Esophagus squamous epithelium (tissue), 5 donors: ENCODE measurements at places on chromosomes 11 and 22.
A peak's percentile ranks its signal among the peaks of the same experiment; 100 is the strongest.

DNA sequence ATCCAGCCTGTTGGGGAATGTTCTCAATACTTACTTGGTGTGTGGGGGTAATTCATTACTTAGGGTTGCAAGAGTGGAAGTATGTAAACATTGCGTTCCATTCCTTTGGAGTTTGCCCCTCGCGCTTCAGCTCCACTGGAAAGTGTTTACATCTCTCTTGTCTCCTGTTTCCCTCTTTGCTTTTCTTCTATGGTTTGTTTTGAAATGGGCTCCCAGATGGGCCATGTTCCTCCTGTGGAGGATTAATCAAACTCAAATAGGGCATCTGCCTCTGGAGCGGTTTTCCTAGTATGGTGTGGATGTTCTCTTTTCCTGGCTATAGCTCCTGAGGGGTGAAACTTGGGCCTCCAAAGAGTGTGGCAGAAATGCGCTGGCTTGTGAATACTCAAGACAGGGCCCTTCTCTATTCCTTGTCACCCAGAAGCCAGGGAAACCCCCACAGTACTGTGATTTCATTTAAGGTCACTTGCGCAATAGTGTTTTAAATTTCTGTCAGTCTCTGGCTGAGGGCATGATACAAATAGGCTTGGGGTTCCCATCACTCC, 51.9 kb downstream of the CD44 start:
- DNase-seq: no peak

DNA sequence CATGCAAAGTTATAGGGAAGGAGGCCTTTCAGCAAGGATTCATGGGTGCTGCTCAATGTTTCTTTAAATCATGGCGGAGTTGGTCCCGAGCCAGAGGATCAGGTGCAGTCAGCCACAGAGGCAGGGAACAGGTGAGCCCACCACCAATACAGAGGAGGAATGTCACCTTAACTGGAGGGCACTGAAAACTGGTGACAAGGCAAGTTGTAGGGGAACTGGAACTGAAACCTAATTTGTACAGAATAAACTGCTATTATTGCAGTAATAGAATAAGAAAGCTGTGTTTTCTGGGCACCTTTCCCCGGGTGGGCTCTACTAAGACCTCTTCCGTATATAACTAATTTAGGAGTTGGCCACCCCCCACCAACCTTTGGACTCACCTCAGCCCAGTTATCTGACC, 296.0 kb upstream of the NARS2 start:
- DNase-seq: no peak

- DNase-seq: no peak
Observed at GRCh38 chr11:77413850-77414460, 59.9 kb downstream of the PAK1 start.

DNA sequence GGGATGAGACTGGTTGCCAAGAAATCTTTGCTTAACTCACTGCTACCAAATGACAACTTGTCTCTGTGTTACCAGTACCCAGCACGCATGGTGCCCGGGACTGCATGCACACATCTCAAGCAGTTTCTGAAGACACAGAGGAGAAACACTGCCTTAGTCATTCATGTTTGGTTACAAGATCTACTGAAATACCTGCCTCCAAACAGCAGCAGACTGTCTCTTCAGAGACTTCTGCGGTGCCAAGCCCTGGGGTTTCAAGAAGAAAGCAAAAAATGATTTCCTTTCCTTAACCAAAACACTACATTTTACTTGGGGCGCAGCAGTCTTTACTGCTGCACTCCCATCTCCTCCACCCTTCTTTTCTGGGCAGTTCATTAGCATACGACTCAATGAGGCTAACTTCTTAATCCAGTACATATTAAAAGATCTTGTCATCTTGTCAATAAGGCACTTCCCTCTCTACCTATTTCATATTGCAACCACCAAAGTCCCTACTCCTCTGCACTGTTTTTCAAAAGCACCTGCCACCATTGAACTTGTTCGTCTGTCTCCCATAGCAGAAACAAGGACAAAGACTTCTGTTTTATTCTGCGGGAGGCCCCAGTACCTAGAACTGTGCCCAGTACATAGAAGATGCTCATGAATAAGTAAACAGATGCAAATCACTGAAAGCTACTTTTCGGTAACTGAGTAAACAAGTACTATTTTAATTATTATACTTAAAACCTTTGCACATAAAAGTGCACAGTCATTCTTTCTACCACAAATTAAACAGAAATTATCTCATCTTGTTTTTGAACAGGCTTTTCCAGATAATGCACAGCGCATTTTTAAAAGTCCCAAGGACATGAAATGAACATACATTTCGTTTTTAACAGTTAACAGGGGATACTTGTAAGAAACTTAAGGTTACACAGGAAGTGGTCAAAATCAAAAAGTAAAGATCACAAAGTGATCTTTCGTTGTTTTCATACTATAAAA, 4.0 kb downstream of the NAP1L4 start:
- no peak for DNase-seq

- no peak for DNase-seq
Observed at GRCh38 chr11:118914987-118915386, 10.7 kb downstream of the BCL9L start.

DNA sequence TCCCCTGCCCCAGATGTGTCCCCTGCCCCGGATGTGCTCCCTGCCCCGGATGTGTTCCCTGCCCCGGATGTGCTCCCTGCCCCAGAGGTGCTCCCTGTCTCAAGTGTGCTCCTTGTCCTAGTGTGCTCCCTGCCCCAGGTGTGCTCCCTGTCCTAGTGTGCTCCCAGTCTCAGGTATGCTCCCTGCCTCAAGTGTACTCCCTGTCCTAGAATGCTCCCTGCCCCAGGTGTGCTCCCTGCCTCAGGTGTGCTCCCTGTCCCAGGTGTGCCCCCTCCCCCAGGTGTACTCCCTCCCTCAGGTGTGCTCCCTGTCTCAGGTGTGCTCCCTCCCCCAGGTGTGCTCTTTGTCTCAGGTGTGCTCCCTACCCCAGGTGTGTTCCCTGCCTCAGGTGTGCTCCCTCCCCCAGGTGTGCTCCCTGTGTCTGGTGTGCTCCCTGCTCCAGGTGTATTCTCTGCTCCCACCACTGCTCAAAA, 48.7 kb upstream of the RASD2 start:
- no peak for DNase-seq

DNA sequence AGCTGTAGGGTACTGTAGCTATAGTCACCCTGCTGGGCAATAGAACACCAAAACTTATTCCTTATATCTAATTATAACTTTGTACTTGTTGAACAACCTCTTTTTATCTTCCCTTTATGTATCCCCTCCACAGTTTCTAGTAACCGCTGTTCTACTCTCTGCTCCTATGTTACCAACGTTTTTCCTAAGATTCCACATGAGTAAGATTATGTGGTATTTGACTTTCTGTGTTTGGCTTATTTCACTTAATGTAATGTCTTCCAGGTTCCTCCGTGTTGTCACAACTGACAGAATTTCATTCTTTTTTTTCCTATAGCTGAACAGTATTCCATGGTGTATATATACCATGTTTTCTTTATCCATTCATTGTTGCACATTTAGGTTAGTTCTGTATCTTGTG, 258.4 kb downstream of the DYNC2H1 start:
- no peak for DNase-seq

GRCh38 chr11:90434858-90435257, 212.0 kb upstream of the CHORDC1 start:
- DNase-seq: no peak

DNA sequence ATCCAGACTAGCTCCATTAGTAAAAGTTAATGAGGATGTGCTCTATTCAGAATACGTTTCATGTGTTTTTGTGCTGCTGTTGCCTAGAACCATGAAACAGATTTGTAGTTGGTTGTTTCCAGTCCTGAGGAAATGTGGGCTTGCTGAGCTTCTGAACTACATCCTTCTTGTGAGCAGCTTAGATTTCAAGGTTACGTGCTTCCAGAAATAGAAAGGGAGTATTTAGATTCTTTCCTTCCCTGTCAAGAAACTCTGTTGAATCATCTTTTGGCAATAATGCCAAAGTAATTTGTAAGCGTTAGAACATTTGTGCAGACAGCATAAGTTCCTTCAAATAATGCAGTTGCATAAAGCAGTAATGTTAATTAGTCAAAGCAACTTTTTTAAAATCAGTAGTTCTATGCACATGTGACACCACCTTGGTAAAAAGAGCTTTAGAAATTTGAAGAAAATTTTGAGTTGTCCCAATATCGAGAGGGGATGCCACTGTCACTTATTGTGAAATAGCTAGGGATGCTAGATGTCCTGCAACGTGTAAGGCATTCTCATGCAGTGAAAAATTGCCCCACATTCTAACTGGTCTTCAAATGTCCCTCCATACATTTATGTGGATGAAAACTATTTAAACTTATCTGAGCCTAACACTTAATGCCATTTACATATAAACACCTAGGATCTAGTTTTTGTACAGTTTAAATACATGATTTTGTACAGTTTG, 169.6 kb downstream of the ETS1 start:
- DNase-seq: no peak

- no peak for DNase-seq
Observed at GRCh38 chr11:32198053-32198452, 107.2 kb downstream of the RCN1 start.

DNA sequence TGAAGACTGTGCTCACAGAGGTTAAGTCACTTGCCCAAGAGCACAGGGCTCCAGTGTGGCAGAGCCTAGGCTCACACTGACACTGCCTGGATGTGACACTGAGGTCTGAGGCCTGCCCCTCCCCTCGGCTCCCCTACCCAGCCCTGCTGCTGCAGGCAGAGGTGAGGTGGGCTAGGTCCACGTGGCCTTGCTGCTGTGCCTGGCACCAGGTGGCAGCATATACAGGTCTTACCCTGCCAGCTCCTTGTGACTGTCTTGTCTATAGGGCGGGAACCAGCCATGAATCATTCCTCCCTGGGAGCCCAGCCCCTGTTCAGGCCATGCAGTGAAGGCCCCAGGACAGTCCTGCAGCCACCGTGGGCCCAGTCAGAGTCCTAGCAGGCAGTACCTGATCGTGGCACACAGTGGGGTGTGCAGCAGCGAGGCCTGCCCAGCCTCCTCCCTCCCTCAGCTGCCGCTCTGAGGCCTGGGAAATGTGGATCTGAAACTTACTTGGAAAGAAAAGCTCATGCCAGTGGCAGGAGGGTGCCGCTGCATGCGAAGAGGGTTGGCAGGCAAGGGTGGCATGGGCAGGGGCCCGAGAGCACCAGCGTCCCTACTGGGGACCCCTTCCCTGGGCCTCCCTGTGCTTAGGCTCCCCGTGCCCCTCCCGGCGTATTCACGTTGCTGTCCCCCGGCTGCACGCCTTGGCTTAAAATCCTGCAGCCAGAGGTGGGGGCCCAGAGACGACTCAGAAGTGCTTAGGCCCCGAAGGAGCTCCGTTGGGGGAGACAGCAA, 1.2 kb upstream of the CERK start:
- DNase-seq: no peak

DNA sequence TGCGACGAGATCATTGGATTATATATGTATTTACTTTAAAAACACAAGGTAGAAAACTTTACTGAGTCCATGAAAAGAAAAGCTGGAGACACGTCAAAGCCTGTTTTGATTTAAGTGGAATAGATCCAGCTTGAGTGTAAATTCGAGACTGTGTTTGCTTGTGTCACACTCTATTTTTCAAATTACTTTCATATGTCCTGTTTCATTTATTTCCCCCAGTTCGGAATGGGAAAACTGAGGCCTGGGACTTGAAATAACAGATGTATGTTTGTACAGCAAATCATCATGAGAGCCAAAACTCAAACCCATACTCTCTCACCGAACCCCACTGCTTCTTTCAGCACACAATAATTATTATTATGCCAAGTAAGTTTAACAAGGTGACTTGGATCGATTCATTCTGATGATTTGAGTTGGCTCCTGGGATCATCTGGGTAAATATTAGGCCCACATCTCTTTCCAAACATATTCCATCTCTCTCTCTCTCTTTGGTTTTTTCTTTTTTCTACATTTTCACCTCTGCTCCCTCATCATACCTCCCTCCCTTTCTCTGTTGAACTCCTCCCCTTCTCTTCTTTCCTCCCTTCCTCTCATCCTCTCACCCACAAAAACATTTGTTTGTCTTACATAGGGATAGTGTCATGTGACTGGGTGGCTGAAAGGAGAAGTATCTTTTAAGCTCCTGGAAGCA, 21.2 kb downstream of the FZD4 start:
- DNase-seq: no peak

GRCh38 chr11:130124096-130124495, 35.5 kb upstream of the ST14 start:
- peak; percentile 21 for DNase-seq

DNA sequence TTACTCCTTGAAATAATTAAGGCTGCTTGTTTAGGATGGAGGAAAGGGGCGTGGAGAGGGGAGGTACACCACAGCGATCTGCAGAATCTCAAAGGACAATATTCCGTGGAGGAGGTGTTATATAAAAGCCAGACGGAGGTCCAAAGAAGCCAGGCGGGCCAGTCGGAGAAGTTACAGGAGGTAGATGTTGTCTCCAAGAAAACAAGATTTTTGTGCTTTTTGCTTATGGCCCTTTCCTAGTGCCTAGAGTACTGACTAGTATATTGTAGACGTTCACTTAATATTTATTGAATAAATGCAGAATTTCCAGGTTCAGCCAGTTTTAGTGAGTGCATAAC, 761 bp downstream of the ZDHHC13 start:
- no peak for DNase-seq

DNA sequence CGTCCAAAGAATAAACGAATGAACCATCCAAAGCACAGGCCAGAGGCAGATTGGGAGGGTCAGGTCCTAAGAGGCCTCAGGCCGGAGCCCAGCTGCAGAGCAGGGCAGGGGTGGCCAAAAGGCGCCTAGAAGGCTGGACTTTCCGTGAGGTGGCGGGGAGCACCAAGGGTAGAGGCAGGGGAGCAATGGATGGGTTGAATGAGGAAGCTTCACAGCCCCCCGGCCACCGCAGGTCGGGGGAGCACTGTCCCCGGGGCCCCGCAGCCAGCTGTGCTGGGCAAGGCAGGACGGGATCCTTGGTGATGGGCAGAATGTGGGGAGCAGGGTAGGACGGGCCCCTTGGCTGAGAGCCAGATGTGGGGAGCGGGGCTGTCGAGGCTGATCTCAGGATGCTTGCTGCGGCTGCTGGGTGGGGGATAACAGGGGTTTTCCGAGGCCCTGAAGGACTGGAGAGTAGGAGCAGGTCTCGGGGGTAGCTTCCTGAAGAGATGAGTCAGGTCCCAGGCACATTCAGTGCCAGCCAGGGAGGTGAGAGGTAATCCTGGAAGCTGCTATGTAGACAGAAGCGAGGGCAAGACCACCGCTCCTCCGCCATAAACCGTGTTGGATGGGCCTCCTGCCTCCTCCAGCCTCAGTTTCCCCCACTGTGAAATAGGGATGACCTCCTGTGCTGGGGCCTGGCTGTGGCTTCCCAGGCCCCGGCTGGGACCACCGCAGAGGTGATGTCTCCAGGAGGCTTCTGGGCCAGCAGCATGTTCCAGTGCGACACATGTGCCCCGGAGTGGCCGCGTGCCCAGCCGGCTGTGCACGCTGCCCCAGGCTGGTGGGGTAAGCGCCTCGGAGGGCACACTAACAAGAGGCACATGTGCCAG, 34.6 kb upstream of the KCNQ1OT1 start:
- no peak for DNase-seq

DNA sequence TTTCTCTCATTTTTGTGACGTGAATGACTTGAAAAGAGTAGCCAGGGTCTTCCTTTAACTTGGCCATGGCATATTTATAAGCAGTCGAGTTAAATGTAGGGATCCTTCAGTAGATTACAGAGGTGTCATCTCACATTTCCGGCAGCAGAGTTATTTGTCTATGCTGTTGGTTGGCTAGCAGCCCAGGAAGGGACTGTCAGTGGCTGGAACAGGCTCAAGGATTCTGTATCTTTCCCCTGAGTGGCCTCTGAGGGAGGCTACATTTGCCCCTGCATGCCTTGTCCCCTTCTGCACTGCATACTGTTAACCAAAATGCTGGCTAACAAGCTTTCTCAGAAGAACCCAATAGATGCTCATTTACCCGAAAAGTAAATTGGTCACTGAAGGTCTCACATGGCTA, 187.6 kb downstream of the PGR start:
- no peak for DNase-seq
